HuH-7 (cell line): ENCODE measurements at places on chromosomes 5 and 9.

DNA sequence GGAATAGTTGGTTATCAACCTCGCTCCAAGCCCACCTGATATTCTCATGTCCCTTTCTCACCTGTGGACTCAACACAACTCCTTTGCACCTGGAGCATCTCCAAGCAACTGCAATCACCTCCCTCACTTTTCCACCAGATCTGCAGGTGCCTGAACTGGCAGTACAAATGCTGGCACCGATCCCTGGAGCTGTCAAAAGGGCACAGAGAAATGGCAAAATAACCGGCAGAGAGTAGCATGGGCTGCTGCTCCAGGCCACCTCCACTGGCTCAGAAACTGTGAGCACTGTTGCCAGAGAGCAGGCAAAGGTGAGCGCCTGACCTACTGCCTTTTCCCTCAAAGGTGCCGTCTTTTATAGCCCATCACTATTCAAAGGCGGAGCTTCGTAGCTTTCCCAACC is 14.7 kb downstream of the EQTN start:
- DNase-seq: no peak

DNA sequence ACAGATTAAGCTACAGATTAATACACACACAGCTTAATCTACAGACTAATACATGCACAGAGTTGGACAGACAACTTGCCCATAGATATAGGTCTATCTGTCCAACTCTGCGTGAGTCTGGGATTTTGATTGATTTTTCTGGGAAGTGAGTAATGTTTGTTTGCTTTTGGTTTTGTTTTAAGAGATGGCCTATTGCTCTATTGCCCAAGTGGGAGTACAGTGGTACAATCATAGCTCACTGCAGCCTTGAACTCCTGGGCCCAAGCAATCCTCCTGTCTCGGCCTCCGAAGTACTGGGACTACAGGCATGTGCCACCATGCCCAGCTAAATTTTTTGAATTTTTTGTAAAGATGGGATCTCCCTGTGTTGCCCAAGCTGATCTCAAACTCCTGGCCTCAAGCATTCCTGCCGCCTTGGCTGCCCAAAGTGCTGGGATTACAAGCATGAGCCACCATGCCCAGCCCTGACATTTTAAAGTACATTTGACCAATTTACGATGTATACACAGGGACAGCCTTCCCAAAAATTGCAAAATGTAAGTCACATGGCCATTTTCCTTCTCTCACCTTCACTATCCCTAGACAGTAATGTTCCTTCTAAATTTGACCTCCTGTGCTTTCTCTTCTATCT is 50.8 kb downstream of the PAPPA start:
- no peak for DNase-seq

GRCh38 chr5:151758141-151758429 is 346 bp downstream of the ATOX1 start:
- no peak for DNase-seq

GRCh38 chr5:96026406-96027041 is 64.9 kb upstream of the ELL2 start:
- DNase-seq: no peak

GRCh38 chr5:139636975-139637408 is 11.2 kb upstream of the CXXC5 start:
- DNase-seq: no peak

DNA sequence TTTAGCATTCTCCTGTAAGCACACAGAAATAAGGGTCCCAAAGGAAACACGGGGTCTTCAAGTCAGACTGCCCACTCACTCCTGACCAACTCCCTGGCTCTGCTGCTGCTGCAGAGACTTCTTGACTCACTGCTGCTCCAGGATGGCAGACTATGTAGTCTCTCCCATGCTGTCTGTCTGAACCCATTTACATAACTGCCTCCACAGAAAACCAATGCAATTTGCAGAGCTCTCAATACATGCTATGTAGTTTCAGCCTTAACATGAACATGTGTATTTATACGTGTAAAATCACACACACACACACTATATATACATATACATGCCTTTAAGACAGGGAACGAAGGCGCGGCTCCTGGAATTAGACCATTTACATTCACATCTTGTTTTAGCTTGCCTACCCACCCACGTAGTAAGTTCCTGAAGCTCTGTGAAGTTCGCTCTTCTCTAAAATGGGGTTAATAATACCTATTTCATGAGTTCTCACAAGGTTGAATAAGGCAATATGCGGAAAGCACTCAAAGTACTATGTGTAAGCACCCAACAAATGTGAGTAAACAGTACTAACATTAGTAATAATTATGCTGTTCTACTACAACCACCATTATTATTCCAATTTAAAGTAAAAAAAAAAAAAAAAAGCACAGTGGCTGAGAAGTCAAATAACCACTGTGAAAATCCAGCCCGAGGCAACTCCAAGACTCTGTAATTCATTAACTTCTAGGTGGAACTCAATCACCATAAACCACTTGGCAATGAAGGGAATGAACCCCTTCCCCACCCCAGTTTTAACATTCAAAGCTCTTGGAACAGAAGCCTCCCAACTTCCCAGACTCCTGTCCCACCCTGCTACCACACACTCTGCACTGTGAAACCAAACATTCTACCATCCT is 31.8 kb downstream of the PRELID2 start:
- DNase-seq: no peak

- DNase-seq: no peak
These were observed 15.7 kb downstream of the RGS3 start for GRCh38 chr9:113479174-113479621.

DNA sequence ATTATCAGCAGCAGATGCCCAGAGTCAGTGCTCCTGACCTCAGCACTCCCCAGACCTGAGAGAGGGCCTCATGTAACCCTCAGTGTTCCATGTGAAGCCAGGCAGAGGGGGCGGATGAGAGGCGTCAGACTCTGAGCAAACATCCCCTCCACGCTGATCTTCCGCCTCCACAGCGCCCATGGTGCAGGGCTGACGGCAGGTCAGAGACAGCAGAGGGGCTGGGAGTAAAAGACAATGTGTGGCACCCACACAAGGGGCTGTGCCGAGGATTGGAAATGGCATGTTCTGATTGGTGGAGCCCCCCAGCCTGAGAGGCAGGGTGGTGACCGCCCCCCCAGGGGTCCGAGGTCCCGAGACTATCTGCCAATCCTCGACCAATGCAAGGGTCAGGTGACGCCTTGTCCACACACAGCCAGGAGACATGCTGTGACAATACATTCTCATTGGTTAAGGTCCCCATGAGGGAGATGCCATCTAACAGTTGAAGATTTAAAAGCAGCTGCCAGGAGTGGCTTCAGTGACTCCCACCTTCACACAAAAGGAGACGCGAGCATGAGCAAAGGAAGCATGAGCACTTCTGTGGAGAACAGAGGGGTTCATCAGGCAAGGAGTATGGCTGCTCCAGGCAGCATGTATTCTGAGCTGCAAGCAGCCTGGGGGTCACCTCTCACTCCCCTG is 19.3 kb upstream of the SLC25A51 start:
- DNase-seq: no peak

GRCh38 chr5:110096419-110096818 is 406.7 kb downstream of the MAN2A1 start:
- no peak for DNase-seq

DNA sequence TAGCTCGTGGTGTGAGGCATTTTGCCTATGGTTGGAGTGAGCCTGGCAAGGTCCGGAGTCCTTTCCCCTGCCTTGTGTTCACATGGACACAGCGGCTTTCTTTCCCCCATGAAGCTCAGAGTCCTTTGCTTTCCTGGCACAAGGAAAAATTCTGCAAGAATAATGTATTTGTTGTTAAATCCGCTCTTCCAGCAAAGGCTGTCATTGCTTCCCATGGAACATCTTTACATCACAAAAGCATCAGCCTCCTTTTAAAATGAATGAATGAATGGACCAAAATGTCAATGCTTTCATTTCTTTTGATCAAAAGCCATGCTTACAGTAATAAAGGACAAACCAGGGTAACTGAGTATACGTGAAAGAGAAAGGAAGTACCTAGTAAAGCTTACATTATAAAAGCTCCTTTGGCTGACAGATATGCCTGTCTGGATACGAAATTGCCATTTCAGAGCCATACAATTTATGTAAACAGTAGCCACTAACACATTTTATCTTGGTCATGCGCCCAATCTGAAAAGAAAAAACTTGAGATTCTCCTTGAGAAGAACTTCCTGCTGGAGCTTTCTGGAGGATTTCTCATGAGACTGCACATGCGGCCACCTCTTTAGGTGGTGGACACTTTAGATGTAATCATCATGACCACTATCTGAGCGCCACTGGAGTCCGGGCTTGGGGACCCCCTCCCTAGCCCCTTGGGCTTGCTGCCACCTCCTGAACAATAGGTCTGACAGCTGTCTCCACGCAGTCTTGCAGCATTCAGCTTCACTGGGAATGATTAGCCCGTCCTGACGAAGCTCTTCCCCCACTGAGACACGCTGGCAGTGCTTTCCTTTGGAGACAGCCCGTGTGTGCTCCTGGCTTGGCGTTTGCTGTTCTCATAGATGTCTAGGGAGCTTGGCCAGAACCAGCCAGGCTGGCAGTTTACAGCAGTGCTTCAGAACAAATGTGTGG is 355.9 kb downstream of the ADAMTS6 start:
- DNase-seq: no peak
